ENCODE measurements at places on chromosomes 1 and 21.

GRCh38 chr1:155379631-155380090 is 59.0 kb downstream of the RUSC1 start:
- no peak for DNase-seq

GRCh38 chr1:10489291-10490055 is 14.7 kb downstream of the PEX14 start:
- DNase-seq, result no peak

GRCh38 chr1:210342986-210343780 is 14.5 kb downstream of the HHAT start:
- DNase-seq, result no peak

DNA sequence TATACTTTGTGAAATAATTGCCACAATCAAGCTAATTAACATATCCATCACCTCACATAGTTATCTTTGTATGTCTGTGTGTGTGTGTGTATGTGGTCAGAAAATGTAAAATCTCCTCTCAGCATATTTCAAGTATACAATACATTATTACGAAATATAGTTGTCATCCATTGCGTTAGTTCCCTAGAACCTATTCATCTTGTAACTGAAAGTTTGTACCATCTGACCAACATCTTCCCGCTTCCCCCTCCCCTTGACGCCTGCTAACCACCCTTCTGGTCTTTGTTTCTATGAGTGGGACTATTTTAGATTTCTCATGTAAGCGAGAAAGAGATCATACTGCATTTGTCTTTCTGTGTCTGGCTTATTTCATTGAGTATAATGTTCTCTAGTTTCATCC is 455.3 kb downstream of the KCNT2 start:
- DNase-seq, result no peak

DNA sequence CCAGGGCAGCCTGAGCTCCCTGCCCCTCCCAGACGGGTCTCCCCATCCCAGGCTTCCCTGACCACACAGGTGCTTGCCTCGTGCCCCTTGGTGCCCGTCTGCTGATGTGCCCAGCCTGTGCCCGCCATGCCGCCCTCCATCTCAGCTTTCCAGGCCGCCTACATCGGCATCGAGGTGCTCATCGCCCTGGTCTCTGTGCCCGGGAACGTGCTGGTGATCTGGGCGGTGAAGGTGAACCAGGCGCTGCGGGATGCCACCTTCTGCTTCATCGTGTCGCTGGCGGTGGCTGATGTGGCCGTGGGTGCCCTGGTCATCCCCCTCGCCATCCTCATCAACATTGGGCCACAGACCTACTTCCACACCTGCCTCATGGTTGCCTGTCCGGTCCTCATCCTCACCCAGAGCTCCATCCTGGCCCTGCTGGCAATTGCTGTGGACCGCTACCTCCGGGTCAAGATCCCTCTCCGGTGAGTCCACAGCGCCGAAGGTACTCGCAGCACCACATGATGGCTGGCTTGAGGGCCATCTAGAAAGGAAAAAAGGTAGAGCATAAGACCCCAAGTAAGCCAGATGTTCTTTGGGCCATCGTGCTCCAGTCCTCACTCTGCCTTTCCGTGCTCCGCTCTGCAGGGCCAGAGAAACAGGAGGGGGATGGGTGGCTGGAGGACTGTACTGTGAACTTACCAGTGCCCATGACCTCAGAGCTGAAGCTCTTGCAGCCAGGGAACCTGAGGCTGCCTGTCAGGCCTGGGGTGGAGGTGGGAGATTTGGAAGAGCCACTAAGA is 1.4 kb downstream of the ADORA1 start:
- DNase-seq, result no peak

DNA sequence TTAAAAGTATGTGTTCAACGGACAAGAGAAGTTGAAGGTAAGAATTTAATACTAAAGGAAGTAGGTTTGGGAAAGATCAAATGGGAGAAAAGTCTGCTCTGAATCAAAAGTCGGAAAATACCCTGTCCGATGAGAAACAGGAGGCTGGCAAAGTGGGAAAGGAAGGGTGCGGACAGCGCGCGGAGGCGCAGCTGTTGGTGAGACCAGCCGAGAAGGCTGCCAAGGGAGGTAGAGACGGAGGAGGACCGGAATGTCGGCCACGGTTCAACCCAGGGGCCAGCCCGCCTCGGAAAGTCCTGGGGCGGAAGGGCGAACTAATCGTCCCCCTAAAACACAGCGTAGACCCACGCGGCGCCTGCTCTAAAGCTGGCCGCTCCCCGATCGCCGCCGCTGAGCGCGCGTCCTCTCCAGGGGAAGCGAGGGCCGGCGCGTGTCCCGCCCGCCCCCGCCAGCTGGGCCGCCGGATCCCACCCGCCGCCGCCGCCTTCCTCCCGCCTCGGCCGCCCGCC is 639 bp upstream of the SPATA1 start:
- DNase-seq, result no peak
